ENCODE measurements at places on chromosomes 12 and 14. TPM values are rescaled to one million over a fixed set of nuclear protein-coding genes. Genes with fewer than 3 reads are reported as not detected.

DNA sequence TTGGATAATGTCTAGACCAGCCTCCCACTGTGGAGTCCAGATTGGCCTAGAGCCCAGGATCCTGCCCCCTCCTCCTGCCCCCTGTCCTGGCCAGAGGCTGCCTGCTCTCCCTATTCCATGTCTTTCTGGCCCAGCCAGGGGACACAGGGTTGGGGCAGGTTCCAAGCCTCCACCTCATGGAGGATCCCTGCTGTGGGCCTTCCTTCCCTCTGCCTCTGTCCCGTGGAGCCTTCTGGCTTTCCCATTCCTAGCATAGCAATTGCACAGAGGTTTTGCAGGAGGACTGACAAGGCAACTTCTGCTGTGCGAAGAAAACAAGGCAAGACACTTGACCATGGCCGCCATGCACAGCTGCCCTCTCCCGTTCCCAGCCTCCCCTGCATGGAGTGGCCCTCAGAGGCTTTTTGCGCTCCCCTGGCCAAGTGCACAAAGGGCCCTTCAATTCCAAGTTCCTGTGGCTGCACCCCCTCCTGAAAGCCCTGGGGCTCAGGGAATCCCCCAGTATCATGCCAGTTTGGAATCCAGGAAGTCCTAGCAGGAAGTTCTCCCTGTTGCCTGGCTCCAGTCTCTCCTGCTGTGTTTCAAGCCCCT, 42.1 kb downstream of the KRT80 start:
- H3K4me1 ChIP-seq, result peaks cover 61% of the 10 kb centered on the region
- no peaks in the 10 kb centered on the region for H3K27me3 ChIP-seq
- peak overlapping the region; percentile 93 for H3K27ac ChIP-seq
- H3K36me3 ChIP-seq, result no peaks in the 10 kb centered on the region

DNA sequence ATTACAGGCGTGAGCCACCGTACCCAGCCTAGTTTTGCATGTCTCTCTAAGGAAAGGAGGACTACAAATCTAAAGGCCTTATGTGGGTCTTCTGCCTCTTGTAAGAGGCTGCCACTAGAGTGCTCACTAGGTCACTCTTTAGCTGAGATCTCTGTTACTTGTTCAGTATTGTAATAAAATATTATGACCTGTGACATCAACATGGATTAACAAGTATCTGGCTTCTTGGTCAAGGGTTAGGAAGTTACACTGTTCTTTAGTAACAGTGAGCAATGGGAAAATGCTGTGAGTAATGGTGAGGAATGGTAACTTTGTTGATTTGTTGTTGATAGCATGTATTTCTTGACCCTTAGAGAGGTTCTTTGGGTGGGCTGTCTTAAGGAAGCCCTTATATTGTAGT, 50.5 kb downstream of the ERC1 start:
- H3K27ac ChIP-seq, result no peak overlapping the region
- H3K36me3 ChIP-seq, result peaks cover 1% of the 10 kb centered on the region
- no peaks in the 10 kb centered on the region for H3K27me3 ChIP-seq
- H3K4me1 ChIP-seq, result peaks cover 31% of the 10 kb centered on the region

GRCh38 chr12:128603573-128604115, 220.1 kb downstream of the SLC15A4 start:
- H3K36me3 ChIP-seq, result no peaks in the 10 kb centered on the region
- H3K4me1 ChIP-seq, result no peaks in the 10 kb centered on the region
- no peak for DNase-seq
- H3K4me3 ChIP-seq, result no peak overlapping the region
- no peak overlapping the region for H3K27ac ChIP-seq
- H3K27me3 ChIP-seq, result no peaks in the 10 kb centered on the region

DNA sequence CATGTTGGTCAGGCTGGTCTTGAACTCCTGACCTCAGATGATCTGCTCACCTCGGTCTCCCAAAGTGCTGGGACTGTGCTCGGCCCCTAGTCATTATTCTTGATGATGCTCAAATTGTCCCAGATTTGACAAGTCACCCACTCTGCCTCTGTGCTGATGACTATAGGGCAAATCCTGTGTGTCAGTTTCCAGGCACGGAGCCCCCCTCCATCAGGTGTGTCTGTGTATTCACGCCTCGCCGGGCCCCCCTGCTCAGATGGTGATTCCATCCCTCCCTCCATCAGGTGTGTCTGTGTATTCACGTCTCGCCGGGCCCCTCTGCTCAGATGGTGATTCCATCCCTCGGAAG, 4.3 kb upstream of the GPR132 start:
- H3K4me1 ChIP-seq, result no peaks in the 10 kb centered on the region
- H3K27ac ChIP-seq, result no peak overlapping the region
- H3K27me3 ChIP-seq, result peaks cover 9% of the 10 kb centered on the region

Gene PIANP
- total RNA-seq, result 9.3 TPM

Gene PZP
- not detected for total RNA-seq

GRCh38 chr12:131384544-131384855, 326.4 kb upstream of the SFSWAP start:
- H3K4me3 ChIP-seq, result no peak overlapping the region
- peaks cover 34% of the 10 kb centered on the region for H3K27me3 ChIP-seq
- H3K4me1 ChIP-seq, result no peaks in the 10 kb centered on the region
- no peaks in the 10 kb centered on the region for H3K36me3 ChIP-seq

GRCh38 chr12:31020385-31021166, 53.1 kb upstream of the DDX11 start:
- no peak overlapping the region for H3K27ac ChIP-seq
- no peak for DNase-seq
- H3K27me3 ChIP-seq, result peaks cover 31% of the 10 kb centered on the region
- H3K4me3 ChIP-seq, result no peak overlapping the region
- H3K4me1 ChIP-seq, result no peaks in the 10 kb centered on the region

- H3K4me3 ChIP-seq, result no peak overlapping the region
- no peak for DNase-seq
- peaks cover 3% of the 10 kb centered on the region for H3K4me1 ChIP-seq
Observed at GRCh38 chr12:3267690-3268089, 190.5 kb downstream of the TSPAN9 start.

- peaks cover 17% of the 10 kb centered on the region for H3K4me1 ChIP-seq
- peak overlapping the region; percentile 74 for H3K4me3 ChIP-seq
- DNase-seq, result no peak
- no peaks in the 10 kb centered on the region for H3K36me3 ChIP-seq
- H3K27me3 ChIP-seq, result peaks cover 79% of the 10 kb centered on the region
Observed at GRCh38 chr12:54018468-54018984, 9.7 kb upstream of the HOXC6 start.

- H3K27me3 ChIP-seq, result no peaks in the 10 kb centered on the region
- DNase-seq, result no peak
- H3K27ac ChIP-seq, result peak overlapping the region; percentile 2
Observed at GRCh38 chr12:90262251-90262650, 553.6 kb upstream of the ATP2B1 start.

DNA sequence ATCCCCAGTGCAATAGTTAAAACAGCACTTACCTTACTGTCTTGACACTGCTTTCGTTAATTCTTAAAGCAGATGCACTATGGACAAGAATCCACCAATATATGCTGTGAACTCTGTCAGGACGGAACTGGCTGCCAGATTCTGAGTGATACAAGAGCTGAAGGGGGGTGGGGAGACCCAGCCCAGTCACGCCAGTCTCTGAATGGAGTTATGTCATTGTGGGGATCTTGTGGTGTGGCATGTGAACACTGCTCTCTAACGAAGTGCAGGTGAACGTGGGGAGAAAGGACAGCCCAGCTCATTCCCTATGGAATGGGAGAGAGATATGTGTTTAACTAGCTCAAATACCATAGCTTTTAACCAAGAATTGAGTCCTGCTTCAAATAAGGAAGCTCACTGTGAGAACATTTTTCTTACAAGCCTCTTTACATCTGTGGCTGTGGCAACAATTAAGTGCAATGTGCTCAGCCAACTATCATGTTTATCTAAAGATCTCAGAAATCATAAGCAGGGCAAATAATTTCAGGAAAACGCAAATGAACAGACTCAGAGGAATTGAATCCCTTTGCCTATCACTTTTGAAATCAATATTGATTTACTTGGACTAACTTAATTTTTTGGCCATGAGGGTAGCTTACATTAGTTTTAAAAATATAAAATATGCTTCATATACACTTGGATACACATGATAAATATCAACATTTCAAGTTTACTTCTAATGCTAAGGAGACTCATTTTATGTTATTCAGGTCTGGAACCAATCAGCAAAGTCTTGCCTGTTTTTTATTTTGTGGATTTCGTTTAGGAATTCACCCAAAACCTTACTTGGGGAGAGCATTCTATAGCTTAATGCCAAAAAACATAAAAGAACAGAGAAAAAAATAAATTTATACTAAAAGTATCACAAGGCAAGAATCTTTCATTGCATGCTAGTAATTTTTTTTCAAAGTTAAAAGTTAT, at the start of gene LUM:
Gene LUM, minus strand, starts transcription at position 129 of the 960 bp plus-strand sequence. CDS start 2,515 bp downstream, outside the sequence.
- no peak for DNase-seq
- peaks cover 48% of the 10 kb centered on the region for H3K4me1 ChIP-seq
- H3K27ac ChIP-seq, result peak within 1 kb of the TSS; percentile 91
- H3K27me3 ChIP-seq, result no peaks in the 10 kb centered on the region

Gene TRIM9
- total RNA-seq, result 13.4 TPM

Gene LRRC9
- total RNA-seq, result not detected

DNA sequence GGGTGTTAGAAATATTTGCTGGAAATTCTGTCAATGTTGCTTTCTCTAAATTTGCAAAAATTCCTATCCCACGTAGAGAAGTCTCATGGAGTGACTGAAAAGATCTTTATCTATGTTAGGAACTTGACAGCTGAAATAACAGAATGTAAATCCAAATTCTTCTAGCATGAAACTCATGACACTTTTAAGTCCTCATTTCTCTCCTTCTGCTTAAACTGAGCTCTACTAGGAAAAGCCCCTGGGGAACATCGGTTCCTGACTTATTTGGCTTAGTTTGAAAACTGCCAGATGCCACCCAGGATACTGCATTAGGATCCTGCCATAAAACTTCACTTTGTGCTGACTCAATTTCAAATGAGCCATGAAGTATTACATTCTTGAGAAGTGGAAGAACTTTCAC, 426.0 kb downstream of the GALC start:
- H3K4me1 ChIP-seq, result peaks cover 14% of the 10 kb centered on the region
- no peaks in the 10 kb centered on the region for H3K36me3 ChIP-seq
- H3K27ac ChIP-seq, result no peak overlapping the region
- H3K27me3 ChIP-seq, result no peaks in the 10 kb centered on the region
- DNase-seq, result no peak

Gene ISCA2
- 16.9 TPM for total RNA-seq

DNA sequence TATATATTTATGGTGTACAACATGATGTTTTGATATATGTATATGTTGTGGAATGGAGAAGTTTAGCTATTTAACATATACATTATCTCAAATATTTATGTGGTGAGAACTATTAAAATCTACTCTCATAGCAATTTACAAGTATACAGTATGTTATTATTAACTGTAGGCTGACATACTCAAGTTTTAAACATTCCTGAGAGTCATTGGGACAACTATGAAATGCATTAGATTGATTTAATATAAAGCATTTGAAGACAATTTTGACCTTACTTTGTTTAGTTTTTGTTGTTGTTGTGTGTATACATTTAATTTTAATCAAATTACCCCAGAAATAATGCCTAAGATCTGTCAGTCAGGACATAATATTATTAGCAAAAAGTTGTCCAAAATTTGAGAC, 99.5 kb downstream of the LRRK2 start:
- H3K27ac ChIP-seq, result no peak overlapping the region
- no peak for DNase-seq
- peaks cover 2% of the 10 kb centered on the region for H3K27me3 ChIP-seq
- H3K36me3 ChIP-seq, result no peaks in the 10 kb centered on the region
- no peak overlapping the region for H3K4me3 ChIP-seq
- no peaks in the 10 kb centered on the region for H3K4me1 ChIP-seq

- peaks cover 31% of the 10 kb centered on the region for H3K4me1 ChIP-seq
- H3K36me3 ChIP-seq, result peaks cover 2% of the 10 kb centered on the region
- H3K27ac ChIP-seq, result no peak overlapping the region
- no peak for DNase-seq
- H3K4me3 ChIP-seq, result no peak overlapping the region
Observed at GRCh38 chr14:89669193-89669592, 252.2 kb upstream of the FOXN3 start.

Gene KRT79
- 0.31 TPM for total RNA-seq

DNA sequence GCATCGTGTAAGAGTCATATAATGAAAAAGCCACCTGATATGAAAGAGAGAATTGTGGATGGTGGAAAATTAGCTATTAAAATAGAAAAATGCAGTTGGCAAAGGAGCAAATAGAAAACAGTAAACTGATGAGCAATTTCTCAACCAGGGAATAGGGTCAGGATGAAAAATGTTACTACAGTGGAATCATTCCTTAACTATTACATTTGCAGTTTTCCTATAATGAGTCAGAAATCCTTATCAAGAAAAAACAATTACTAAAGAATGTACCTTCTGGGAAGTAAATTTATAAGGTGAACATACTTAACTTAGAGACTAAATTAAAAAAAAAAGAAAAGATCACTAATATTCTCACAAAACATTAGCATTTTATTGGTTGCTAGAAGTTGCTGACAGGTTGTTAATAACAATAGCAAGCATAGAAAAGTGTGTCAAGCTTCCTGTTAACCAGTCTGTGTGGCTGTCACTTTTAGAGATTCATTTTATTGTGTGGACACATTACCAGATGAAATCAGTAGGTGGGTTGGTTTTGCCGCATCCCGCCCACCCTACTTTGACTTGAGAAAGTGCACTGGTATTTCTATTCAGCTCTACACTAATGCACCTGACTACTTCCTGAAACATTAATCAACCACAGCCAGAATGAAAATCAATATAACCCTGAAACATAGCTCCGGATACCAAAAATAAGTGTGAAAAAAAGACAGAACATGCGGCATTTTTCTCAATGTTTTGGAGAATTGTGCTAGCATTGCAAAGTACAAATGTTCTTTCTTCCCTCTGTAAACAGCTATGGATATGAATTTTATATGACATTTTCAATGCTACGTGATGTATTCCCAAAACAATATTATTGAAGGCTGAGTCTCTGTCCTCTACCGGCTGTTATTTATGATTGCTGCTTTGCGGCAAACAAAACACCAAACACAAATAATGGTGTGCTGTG, 576.7 kb downstream of the SLC16A7 start:
- no peak overlapping the region for H3K27ac ChIP-seq
- no peak for DNase-seq
- peaks cover 21% of the 10 kb centered on the region for H3K4me1 ChIP-seq
- no peak overlapping the region for H3K4me3 ChIP-seq

DNA sequence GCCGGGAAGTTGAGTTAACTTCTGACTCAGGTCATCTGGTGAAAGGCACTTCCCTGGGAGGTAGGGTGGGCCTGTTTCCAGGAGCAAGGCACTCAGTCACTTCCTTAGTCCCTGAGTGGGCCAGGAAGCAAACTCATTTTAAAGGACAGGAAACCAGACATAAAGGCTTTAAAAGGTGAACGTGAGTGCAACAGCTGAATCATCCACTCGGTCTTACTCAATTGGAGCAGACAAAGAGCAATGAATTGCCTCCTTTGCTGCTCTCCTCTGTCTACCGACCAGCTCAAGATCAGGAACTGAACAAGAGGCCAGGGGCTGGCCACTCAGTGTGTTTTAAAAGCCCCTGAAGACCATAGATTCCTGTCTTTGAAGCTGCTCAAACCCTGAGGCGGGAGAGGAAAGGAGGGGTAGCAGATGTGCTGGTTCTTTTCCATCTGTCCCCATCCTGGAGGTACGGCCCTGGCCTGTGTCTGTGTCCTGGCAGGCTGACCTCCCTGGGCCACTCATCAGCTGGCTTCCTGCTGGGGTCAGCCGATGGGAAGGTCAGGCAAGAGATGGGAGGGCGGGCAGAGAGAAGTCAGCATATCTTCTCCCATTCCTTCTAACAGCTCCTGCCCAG, 148.9 kb downstream of the PPM1H start:
- no peak for DNase-seq
- H3K27me3 ChIP-seq, result no peaks in the 10 kb centered on the region
- peak overlapping the region; percentile 88 for H3K27ac ChIP-seq
- H3K4me1 ChIP-seq, result peaks cover 26% of the 10 kb centered on the region

All from chondrocyte (in vitro differentiated cells).